AG04450 (cell line): ENCODE measurements at places on chromosomes 2 and 18.

GRCh38 chr2:100321866-100322820 is at the start of gene LONRF2:
TSS of gene LONRF2 (minus strand) at chr2:100322501. CDS start at chr2:100322093, 408 bp downstream.
- no peak for DNase-seq

DNA sequence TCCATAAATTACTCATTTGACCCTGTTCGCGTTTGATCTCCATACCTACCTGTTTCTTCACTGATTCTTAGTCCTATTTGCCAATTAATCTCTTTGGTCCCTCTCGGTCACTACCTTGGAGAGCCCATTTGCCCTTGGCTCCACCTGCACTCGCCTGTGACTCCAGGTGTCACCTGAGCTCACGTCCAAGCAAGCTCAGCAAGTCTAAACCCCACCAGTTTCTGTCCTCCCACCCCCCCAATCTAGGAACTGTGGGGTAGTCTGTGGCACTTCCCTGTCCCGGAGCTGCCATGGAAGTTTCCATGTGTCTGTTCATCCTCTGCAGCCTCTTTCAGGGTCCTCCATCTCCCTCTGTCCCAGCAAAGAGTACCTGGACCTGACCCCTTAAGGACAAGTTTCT is 68.1 kb upstream of the BCL2L11 start:
- DNase-seq = no peak

GRCh38 chr2:8569332-8569930 is 112.4 kb upstream of the ID2 start:
- no peak for DNase-seq

DNA sequence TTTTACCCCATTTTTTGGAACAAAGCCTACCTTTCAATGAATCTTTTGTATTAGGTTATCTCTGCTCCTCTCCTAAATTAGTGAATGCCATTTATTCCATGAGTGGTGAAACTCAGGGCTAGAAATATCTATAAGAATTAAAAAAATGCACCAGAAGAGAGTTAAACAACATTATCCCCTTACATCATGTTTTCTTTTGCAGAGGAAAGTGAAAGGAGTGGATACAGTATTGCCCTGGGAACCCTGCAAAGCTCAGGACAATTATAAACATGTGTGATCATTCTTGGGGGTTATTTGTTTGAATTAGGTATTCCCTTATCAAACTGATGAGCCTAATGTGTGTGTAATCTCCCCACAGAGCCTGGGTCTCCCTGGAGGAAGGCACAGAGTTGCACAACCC is 559.2 kb downstream of the RNF144A start:
- no peak for DNase-seq

- no peak for DNase-seq
Observed at GRCh38 chr2:20656561-20656960, 5.7 kb upstream of the HS1BP3 start.

DNA sequence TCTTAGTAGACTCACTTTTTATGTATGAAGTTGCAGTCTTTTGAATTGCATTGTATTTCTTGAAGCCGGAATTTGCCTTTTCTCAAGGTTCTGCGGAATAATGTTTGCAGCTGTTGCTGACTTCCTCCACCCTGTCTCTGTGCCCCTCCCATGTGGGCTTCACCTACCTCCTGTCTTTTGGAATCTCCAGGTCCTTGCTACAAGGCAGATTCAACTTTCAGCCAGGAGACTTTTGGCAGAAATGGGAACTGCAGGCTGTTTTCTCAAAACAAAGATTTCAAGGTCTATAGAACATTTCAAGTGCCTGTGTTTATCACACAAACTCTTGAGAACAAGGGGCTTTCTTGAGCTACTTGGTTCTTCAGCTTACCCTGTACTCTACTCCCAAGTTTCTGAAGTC is 25.6 kb downstream of the ZNF236 start:
- DNase-seq = no peak

GRCh38 chr2:240366901-240367300 is 68.6 kb upstream of the GPC1 start:
- DNase-seq = no peak

- DNase-seq = no peak
Observed at GRCh38 chr2:64812285-64812684, 158.6 kb upstream of the SERTAD2 start.

DNA sequence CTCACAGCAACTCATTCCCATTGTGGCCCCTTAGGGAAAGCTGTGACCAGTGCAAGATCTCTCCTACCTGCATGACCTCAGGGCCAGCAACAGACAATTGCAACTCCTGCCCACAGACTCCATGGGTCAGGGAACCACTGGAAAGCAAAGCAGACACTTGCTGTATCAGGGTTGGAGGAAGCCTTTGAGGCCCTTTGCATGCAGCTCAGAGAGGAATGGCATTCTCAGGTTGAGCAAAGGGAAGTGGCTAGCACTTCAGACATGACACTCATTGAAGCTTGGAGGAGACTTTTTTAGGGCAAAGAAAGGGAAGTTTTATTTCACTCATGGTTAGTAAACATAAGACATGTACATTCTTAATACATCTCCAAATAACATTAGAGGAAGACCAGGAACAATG is 22.1 kb downstream of the IL1F10 start:
- DNase-seq = no peak

DNA sequence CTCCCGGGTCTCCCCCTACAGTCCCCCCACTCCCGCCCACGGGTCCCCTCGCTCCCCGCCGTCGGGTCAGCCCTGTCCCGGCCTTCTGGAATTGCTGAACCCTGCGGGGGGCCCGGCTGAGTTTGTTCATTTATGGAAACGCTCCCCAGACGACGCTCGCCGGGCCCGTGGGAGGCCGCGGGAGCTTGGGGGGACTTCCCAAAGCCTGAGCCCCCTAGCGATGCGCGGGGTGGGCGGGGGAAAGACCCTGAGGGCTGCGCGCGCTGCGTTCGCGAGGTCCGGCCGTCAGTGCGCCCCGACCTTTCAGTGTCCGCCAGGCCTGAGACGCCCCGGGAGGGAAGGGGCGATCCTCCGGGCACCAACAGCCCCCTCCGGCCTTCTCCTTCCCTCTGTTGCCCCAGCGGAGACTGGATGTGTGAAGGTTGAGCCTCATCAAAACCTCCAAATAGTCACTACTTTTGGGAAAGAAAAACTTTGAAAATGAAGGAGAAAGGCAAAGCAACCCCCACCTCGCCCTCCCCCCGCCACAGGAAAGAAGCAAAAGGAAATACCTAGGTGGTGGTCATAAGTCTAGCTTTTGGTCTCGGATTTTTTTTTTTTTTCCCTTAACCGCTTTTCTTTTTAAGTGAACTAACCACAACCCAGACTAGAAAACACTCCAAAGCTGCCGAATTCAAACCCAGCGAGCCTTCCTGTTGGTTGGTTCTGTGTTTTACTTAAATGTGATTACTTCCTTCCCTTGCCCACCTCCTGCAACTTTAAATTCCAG is 509 bp upstream of the CYS1 start:
- no peak for DNase-seq

GRCh38 chr2:120986898-120987650 is 251.4 kb downstream of the GLI2 start:
- no peak for DNase-seq

DNA sequence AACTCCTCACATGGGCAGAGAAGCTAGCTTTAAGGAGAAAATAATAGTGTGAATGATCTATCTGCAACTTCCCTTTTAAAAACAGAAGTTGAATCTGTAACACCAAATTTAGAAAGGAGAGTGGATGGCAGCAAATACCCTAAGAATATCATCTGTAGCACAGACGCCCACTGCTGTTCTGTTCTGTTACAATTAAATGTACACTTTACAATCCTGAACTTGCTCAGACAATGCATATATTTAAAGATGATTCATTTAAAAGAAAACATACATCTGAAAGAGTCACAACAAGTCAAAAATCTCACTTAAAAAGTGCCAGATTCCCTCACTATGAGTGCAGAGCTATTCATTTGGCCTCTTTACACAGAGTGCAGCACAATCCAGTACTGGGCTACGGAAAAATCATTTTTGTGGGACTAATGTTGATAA is 8.0 kb upstream of the SERTAD2 start:
- no peak for DNase-seq

GRCh38 chr2:98543214-98543613 is 65.1 kb downstream of the COA5 start:
- DNase-seq = no peak

- no peak for DNase-seq
Observed at GRCh38 chr2:73268830-73269685, 15.2 kb downstream of the FBXO41 start.

DNA sequence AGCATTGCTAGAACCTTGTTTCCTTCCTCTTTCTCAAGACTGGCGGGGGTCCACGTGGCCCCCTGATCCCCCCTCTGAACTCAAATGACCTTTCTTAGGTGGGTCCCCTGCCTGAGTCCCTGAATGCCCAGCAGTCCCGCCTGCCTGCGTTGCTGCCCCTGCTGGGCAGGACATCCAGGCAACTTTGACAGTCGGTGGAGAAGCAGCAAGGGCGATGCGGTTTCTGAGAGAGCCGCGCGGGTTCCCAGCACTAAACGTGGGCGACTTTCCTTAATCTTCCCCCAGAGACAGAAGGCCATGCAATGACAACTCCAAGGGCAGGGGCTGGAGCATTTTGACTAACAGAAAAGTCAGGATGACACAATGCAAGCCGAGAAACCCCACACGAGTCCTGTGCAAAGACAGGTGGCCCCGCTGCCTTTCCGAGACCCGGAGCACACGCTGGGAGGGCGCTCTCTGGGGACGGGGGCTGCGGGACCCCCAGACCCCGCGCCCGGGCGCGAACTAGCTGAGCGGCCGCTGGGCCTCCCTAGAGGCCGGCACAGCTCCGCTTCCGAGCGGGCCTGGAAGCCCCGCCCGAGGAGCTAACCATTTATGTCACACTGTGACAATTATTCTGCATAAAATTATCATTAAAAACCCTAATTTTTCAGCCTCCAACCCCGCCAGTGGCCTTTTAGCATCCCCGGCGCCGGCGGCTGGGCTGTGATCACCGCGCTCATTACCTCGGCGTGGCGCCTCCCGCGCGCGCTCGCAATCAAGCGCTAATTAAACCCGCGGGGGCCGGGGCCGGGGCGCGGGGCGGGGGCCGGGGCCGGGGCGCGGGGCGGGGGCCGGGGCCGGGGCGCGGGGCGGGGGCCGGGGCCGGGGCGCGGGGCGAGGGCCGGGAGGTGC is 27.4 kb downstream of the ASB18 start:
- no peak for DNase-seq

DNA sequence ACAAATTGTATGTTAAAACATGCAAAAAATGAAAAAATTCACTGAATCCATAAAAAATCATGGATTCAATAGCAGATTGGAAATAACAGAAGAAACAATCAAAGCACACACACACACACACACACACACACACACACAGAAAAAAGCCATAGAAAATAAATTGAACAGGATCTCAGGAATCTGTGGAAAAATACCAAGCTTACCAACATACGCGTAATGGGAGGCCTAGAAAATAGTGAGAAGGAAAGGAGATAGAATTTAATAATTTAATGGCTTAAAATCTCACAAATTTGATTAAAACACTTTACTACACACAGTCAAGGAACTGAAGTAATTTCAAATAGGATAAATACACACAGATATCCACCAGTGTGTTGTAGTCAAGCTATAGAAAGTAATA is 1671.5 kb upstream of the PIK3C3 start:
- no peak for DNase-seq

GRCh38 chr2:205276116-205276777 is 406.1 kb upstream of the NRP2 start:
- DNase-seq = no peak

DNA sequence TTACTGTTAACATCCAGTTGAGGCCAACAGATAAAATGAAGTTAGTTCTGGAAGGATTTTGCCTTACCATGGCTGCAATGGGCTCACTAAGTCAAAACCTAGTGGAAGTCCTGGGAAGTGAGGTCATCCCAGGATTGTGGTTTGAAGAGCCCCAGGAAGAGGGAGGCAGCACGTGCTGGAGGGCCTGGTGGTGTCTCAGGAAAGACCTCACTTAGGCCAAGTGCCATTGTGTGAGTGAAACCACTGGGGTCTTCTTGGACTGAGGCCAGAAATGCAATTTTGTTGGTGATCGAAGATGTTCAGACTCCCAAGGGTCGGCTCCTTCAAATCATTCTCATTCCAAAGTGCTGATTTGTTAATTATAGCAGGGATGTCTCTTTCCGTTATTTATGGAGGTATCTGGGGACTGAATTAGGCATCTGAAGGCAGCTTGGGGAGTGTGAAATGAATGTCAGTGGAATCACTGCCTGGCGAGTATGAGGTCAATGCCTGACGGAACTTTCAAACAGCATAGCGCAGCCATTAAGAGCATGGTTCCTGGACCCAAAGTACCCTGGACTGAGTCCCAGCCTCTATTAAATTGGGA is 60.0 kb downstream of the IL1R2 start:
- DNase-seq = no peak

GRCh38 chr2:232418466-232419244 is 12.0 kb downstream of the ALPG start:
- DNase-seq = no peak

GRCh38 chr2:3624059-3624794 is 29.3 kb downstream of the COLEC11 start:
- DNase-seq = no peak

- no peak for DNase-seq
Observed at GRCh38 chr18:51382081-51382480, 184.6 kb upstream of the MEX3C start.

- no peak for DNase-seq
Observed at GRCh38 chr2:181073896-181074295, 93.5 kb downstream of the UBE2E3 start.

GRCh38 chr2:60252581-60253150 is 300.8 kb downstream of the BCL11A start:
- no peak for DNase-seq

DNA sequence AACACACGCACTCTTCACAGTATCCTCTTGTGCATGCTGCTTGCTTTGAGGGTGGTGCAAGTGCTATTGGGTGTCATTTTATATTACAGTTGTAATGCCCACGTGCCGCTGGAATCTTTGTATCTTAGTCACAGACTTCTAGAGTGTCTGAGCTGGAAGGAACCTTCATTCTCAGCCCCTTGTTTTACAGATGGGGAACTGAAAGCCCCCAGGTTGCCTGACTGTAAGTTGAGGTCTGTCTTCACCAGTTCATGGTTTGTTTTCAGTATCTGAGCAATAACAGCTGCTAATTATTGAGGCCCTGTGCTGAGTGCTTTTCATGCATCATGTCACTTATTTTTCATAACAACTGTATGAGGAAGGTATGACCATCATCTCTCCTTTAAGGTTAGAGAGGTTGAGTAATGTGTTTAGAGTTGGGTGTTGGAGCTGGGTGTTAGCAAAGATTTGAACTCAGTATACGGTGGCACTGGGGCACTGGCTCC is 77.0 kb downstream of the PRKCE start:
- no peak for DNase-seq

GRCh38 chr2:184037273-184037672 is 561.1 kb upstream of the ZNF804A start:
- DNase-seq = no peak

DNA sequence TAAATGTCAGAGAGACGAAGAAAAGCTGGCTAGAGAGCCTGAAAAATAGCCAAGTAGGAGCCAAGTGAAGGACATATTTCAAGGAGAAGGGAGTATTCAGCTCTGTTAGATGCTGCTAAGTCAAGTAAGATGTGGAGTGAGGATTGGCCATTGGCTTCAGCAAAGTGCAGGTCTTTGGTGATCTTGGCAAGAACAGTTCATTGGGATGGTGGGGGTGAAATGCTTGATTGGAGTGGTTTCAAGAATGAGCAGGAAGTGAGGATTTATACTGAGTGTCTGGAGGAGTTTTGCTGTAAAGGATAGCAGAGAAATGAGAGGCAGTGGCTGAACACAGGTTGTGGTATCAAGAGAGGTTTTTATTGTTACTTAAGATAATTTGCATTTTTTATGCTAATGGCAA is 139.7 kb downstream of the PRPF40A start:
- no peak for DNase-seq
